Activated CD8-positive, alpha-beta T cell treated with anti-CD3 and anti-CD28 coated beads for 36 hours (primary cell): ENCODE measurements at places on chromosomes 6 and 20. TPM values are rescaled to one million over a fixed set of nuclear protein-coding genes. Genes with fewer than 3 reads are reported as not detected.
A peak's percentile ranks its signal among the peaks of the same experiment; 100 is the strongest.

OGFRL1 gene
- 4.6 TPM for total RNA-seq

LAMA2 gene
- total RNA-seq = 1.5 TPM

PHACTR3 gene
- total RNA-seq = not detected

OPRL1 gene
- 0.63 TPM for total RNA-seq

LAMA4 gene
- not detected for total RNA-seq

MAP7 gene
- 0.67 TPM for total RNA-seq

GPSM3 gene
- 68.7 TPM for total RNA-seq

FNDC1 gene
- not detected for total RNA-seq

PCIF1 gene
- total RNA-seq = 29.5 TPM

RGS19 gene
- total RNA-seq = 44.1 TPM

DNA sequence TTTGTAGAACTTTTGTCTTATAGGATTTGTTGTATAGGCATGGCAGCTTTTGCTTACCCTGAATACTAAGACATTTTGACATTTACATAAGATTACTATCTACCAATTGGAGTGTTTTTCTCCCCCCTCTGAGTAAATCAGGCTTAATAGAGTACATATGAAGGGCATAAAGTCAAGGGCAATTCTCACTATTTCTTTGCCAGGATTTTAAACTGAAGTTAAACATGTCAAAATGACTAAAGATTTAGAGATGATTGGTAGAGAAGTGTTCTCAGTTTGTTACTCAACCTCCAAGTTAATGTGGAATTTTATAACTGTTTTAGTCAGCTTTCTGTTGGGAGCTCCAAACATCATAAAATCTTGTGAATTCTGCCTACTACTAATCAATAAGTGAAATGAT is 157.8 kb downstream of the CDKAL1 start:
- DNase-seq = no peak

DNA sequence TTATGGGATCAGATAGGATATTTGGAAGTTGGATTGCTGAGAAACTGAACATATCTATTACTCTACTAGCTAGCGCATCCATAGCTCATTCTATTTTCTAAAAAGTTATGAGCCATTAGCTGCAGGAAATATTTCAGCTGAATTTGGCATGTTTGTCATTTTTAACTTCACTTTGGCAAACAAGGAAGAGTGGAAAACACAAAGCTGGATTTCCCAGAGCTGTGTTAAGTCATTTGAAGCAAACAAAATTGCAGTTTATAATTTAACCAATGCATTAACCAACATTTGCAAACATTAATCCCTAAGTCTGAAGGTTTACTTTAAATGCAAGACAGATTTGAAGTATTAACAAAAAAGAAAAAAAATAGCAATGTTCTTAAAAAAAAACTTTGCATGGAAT is 1.2 kb downstream of the ALDH8A1 start:
- DNase-seq = no peak

DNA sequence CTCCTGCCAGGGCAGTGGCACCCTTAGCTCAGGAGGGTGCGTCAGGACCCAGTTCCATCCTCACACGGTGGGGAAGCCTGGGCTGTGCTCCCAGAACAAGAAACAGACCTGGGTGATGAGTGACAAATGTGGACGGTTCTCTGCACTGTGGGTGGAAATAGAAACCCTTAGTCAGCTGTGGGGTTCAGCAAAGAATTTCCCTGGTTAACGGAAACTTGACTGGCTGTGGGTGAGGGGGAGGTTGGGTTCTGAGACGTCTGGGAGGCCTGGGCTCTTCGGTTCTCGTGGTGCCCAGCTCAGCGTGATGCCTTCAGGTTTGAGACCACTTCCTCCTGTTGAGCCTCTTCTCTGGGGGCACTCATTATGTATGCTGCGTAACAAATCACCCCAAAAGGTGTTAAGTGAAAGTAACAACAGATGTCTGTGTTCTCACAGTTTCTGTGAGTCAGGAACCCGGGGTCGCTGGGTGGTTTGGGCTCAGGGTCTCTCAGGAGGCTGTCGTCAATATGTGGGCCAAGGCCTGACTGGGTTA is 53.1 kb upstream of the FAM83D start:
- DNase-seq = peak; percentile 95

DNA sequence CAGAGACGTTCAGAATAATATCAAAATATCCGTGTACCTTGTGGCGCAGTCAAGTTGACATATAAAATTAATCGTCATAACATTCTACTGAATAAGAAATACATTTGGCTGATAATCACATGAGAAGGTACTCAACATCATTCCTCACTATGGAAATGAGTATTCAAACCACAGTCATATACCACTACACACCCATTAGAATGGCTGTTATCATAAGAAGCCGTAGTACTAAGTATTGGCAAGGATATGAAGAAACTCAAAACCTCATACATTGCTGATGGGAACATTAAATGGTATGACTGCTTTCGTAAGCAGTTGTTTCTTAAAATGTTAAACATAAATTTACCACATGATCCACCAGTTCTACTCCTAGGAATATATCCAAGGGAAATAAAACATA is 244.7 kb downstream of the CDKAL1 start:
- DNase-seq = no peak

DNA sequence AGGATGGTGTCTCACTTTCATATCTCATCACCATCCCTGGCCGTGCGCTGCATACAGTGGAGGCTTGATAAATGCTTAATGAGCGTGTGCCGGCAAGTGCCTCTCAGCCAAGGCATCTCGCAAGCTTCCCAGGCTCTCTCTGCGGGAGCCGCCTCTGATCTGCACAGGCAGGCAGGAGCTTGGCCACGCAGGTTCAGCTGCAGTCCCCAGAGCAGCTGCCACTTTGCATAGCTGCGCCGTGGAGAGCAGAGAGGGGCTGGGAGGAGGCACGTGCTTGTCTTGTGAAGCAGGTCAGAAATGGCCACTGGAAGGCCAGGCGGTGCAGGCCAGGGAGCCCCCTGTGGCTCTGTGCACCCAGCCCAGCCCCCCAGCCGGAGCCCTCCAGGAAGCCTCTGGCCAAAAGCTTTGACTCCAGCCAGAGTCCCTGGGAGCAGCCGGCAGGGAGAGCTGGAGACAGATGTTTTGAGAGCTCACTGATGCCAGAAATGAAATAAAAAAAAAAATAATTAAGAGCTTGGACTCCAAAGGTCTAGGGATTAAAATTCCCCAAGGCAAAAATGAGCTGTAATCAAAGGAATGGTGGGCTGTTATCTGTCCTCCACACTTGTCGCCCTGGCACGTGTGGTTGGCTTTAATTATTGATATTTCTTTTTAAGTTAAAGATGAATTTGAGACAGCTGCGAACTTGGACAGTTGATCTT is 377.0 kb downstream of the CDH4 start:
- no peak for DNase-seq

GRCh38 chr6:10850728-10851127 is 12.4 kb upstream of the MAK start:
- DNase-seq = no peak

GRCh38 chr6:144678844-144679243 is 393.7 kb downstream of the UTRN start:
- DNase-seq = no peak

GRCh38 chr6:122035173-122035572 is 364.3 kb upstream of the HSF2 start:
- no peak for DNase-seq

- DNase-seq = no peak
Measured at GRCh38 chr6:150631984-150632642, 32.4 kb downstream of the PLEKHG1 start.

GRCh38 chr20:17859002-17859615 is 109.5 kb downstream of the SNX5 start:
- DNase-seq = peak; percentile 26

DNA sequence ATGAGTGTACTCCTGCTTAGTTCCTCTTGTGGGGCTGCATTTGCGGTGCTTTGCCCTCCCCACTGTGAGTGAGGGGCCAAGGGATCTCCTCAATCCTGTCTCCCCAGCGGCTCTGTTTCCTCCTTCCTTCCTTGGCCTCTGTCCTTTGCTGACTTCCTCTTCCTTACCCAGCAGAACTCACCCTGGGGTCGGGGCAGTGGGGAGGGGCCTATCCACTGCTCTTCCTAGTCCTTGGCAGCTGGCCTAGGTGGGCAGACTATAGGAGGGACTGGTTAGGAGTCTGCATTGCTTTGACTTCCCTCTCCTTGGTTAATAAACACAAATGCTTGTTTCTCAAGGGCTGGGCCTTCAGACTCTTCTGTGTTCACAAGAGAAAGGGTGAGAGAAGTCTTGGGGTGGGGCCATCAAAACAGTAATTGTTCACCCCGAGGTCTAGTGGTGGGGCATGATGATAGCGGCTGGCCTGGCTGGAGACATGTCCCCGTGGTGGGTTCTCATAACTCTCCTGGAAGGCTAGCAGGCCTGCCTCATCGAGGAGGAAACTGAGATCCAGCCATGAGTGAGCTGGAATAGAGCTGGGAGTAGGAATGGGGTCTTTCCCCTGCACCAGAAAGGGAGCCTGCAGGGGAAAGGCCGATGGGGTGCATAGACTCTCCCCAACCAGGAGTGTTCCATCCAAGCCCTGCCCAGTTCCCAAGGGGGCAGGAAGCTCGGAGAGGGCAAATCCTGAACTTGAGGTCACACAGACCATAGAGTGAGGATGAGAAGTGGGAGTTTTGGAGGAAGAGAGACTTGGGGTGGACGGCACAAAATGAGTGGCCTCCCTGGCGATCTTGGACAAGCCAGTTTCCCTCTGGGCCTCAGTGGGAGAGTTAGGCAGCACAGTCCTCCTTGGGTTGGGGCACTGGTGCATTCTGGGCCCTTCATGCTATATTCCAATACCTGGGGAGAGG is 12.7 kb downstream of the FAM110A start:
- peak; percentile 39 for DNase-seq
